Dorsolateral prefrontal cortex (tissue), 122 donors: ENCODE measurements at places on chromosomes 1 and 21.

DNA sequence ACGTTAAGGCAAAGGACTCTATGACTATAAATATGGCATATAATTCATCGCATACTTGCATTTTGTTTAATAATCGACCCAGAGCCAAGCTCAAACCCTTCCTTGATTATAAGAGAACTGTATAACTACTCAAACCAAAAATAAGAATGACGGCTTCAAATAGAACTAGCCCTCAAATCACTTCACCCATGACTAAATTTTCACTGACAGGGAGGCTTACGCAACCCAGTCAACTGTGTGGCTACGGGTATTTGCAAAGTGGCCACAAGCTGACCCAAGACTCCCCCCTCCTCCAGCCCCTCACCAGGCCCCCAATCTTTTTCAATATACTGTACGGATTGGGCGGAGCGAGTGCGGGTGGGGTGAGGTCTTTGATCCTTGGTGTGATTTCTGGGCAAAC, 268.3 kb downstream of the ASTN1 start:
- no peak for DNase-seq

DNA sequence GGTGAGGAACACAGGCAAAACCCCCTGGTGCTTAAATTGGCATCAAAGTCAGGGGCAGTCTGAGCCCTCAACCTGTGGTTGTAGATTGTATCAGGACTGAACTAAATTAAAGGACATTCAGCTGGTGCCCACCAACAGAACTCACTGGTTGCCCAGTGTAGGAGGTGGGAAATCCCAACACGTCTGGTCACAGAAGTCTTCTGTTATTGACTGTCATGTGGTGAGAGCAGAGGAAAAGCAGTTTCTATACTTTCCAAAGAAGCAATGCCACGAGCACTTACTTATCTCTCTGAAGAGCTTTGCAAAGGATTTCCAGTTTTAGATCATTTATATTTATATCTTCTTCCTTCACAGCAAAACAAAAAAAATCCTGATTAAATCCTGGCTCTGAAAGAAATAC, 15.0 kb upstream of the ACTA1 start:
- no peak for DNase-seq

DNA sequence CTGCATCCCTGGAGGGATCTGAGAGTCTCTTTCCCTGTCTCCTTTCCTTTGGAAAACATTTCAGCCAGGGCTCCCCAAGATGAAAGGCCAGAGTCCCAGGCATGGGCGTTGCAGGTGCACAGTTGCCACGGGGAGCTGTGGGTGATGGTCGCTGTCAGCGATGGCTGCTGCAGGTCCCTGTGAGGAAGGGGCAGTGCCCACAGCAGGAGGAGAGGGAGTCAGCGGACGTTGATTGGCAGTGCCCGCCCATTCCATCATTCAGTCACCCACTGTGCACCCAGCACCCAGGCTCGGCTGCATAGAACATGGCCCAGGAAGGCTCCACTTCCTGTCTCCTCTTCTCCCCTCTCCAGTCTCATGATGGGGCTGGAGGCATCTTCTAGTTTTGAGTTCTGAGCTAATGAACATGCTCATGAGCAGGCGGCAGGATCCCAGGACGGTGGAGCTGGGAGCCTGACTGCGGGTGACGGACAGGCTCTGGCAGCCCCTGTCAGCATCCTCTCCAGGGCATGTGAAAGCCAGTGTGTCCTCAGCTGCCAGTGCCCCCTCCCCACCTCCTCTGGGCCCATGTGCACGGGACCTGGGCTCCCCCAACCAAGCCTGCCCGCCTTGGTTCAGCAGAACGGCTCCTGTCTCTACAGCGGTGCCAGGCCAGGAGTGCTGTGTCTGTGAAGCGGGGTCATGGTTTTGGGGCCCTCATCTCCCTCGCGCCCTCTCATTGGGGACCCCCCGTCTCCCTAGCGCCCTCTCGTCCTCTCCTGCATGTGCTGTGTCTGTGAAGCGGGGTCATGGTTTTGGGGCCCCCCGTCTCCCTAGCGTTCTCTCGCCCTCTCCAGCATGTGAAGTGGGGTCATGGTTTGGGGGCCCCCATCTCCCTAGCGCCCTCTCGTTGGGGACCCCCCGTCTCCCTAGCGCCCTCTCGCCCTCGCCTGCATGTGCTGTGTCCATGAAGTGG, 24.5 kb downstream of the COL18A1 start:
- DNase-seq, result no peak

GRCh38 chr1:116424863-116425262, 51.8 kb downstream of the ATP1A1 start:
- no peak for DNase-seq
